Stimulated activated naive B cell treated with anti-CD40 and anti-IgM and Interleukin-4, amounts not matched to agents 10 μg/mL and 1 μg/mL and 100 μg/mL, for 72 hours (primary cell): ENCODE measurements at places on chromosomes 5 and 9.

- no peak for DNase-seq
Observed at GRCh38 chr9:133117271-133118178, 3.5 kb downstream of the RALGDS start.

DNA sequence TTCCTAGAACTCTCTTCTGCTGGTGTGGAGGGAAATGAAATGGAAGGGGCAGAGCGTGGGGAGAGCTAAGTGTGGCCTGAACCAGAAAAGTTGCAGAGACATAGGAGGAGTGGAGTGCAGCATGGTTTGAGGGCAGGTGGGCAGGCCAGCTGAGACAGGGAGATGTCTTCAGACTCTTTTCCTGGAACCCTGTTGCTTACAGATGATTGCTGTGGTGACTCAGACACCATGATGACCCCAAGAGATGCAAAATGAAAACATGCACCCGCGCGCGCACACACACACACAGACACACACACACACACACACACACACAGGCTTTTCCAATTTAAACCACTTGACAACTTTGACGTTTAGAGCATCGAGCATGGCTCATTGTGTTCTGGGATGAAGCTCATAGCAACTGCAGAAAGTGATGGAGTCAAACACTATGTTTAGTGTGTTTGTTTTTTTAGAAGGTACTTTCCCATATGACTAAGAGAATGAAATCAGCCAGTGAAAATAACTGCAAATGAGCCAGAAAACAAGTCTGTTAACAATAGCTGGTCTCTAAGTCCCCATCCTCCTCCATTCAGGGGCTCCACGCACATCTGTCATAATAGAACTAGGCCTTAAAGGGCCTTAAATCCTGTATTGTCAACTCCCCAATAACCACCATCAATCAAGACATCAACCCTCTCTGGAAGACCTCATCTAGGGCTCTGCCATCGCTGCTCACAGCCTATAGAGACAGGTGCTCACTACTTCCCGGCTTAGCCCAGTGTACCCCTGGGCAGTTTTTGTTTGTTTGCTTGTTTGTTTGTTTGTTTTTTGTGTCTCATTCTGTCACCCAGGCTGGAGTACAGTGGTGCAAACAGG, 9.6 kb downstream of the TMOD1 start:
- DNase-seq, result no peak

GRCh38 chr5:1173485-1174070, 27.8 kb upstream of the SLC6A19 start:
- no peak for DNase-seq

DNA sequence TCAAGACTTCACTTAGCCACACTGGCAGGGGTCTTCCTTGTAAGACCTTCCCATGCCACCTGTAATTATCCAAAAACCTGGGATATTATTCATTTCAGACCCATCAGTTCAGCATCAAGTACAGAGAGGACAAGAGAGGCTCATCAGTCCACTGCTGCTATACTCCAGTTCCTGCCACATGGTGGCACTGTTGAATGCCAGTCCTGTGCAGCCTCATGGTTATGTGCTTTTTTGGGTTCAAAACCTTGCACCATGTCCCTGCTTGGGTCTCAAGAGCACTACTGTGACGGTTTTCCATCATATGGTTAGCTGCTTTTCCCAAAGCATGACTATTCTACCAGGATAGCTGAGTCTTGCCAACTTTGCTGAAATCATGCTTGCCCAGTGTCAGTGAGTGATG, 8.5 kb downstream of the PTGS1 start:
- DNase-seq, result no peak

GRCh38 chr5:95445995-95446394, 54.8 kb downstream of the FAM81B start:
- DNase-seq, result no peak

GRCh38 chr9:20570087-20570486, 52.2 kb downstream of the MLLT3 start:
- no peak for DNase-seq

- DNase-seq, result no peak
Observed at GRCh38 chr9:22238809-22239684, 207.6 kb upstream of the DMRTA1 start.

DNA sequence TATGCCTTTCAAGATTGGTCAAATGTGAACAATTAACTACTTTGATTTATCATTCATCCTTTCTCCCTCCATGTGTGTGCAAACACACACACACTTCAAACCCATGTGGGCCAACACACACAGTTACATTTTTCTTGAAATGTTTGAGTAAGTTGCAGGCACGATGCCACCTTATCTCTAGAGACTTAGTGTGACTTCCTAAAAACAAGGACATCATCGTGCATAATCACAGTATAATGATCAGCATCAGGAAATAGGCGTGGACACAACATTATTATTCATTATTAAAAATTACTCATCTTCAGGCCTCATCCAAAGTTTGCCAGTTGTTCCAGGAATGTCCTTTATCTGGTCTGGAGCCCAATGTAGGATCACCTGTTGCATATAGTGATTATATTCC, 209.5 kb downstream of the GNA14 start:
- no peak for DNase-seq

DNA sequence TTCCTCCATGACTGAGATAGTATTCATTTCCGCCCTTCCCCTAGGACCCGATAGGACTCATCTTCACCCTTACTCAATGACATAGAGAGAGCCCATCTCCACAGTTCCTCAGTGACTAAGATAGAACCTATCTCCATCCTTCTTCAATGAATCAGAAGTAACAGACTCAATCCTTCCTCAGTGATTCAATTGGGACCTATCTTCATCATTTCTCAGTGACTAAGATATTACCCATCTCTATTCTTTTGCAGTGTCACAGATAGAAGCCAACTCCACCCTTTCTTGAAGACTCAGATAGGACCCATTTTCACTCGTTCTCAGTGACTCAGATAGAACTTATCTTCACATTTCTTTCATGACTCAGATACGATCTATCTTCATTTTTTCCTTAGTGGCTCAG, 164.6 kb downstream of the FBXO4 start:
- no peak for DNase-seq

- DNase-seq, result no peak
Observed at GRCh38 chr9:128145951-128146351, 3.3 kb upstream of the LCN2 start.

DNA sequence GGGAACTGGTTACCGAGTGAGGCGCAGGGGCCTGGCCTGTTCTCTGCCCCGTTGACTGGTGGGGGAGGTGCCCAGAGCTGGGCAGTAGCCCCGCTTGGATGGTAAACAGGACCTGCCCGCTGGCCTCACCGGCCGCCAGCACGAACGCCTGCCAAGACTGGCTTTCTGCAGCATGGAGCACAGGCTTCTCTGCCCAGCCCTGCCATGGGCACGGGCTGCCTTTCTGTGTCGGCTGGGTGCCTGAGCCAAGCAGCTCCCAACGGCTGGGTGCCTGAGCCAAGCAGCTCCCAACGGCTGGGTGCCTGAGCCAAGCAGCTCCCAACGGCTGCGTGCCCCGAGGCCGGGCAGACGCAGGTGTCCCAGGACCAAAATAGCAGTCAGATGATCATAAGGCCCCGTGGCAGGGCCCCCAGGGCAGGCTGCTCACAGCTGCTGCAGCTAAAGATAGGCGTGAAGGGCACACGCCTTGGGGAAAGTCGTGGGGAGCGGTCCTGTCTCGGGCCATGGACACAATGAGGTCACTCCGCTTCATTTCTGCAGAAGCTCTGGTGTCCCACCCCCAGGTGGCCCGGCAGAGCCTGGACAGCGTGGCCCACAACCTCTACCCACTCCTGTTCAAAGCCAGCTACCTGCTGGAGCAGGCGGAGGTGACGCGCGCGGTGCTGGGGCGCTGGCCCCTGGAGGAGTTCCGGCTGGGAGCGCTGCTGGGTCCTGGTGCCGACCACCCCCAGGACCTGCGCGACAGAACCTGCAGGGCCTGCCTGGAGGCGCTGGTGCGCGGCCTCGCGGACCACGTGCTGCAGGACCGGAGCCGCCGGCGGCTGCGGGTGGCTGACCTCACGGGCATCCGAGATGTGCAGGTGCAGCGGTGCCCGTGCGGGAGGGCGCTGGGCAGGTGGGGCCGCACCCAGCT, at the start of gene LRRC14B:
TSS of gene LRRC14B (plus strand) at position 460 of the 913 bp plus-strand sequence. CDS start at position 504, 44 bp downstream.
- no peak for DNase-seq

GRCh38 chr5:133900534-133901270, 67.7 kb downstream of the C5orf15 start:
- no peak for DNase-seq

DNA sequence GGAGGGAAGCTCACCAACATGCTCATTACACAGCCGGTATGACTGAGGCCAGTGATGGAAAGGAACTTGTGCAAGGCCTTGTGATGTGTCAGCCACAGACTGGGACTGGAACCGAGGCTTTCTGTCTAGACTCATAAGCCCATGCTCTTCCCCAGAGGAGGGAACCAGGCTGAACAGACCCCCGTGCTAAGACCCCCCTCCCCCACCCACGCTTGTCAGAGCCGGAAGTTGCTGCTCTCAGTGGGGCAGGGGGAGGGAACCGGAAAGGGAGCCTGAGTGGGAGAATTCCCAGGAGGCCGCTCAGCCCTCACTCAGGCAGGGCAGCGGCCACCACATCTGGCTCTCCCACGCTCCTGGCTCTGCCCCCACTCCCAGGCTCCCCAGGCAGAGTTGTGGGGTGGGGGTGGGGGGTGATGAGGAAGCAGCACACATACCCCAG, 4.1 kb upstream of the PDGFRB start:
- no peak for DNase-seq

DNA sequence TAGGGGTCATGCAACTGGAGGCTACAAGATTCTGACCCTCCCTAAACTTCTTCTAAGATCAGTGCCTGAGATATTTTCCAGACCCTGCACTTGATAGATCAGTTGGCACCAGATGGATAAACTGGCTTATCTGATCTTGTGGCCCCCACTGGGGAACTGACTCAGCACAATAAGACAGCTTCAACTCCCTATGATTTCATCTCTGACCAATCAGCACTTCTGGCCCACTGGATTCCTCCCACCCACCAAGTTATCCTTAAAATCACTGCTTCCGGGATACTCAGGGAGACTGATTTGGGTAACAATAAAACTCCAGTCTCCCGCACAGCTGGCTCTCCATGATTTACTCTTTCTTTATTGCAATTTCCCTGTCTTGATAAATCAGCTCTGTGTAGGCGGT, 2180.4 kb upstream of the WWC1 start:
- no peak for DNase-seq

- DNase-seq, result no peak
Observed at GRCh38 chr5:135829681-135830383, 4.6 kb upstream of the SLC25A48 start.

DNA sequence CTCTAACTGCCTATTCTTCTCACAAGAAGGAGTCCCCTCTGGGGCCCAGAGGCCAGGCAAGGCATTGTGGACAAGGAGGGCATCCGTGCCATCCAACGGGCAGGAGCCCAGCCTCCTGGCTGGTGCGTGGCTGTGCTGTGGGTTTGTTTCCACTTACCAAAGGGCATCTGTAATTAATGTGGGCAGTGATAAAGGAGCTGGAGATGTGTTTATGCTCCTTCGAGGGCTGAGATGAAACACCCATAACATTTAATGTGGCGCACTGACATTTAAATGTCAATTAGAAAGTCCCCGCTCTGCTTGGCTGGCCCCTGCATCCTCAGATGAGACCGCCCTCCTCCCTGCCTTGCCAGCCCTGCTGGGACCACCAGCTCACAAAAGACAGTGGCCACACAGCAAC, 57.1 kb downstream of the KCNIP1 start:
- no peak for DNase-seq

DNA sequence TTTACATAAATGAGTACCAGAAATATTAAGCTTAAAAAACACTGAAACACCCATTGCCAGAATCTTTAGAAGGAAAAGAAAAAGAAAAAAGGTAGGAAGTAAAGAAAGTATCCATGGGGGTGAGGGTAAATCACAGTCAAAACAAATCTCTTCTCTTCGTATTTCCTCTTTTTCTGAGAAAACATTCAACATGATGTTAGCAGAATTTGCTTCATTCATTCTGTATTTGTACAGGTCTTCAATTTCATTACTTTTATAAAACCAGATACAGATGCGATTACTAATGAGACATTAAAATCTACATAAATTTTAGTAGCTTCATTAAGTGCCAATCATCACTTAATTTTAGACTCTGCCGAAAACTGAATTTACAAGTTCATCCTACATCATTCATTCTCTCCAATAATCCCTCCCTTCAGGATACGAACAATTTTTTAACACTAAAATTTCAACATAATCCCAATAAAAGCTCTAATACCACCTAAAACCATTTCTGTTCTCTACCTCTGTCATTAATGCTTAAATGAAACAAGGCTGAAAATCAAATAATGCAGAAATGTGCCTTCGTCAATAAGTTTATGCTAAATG, 7.0 kb downstream of the NR3C1 start:
- DNase-seq, result no peak

DNA sequence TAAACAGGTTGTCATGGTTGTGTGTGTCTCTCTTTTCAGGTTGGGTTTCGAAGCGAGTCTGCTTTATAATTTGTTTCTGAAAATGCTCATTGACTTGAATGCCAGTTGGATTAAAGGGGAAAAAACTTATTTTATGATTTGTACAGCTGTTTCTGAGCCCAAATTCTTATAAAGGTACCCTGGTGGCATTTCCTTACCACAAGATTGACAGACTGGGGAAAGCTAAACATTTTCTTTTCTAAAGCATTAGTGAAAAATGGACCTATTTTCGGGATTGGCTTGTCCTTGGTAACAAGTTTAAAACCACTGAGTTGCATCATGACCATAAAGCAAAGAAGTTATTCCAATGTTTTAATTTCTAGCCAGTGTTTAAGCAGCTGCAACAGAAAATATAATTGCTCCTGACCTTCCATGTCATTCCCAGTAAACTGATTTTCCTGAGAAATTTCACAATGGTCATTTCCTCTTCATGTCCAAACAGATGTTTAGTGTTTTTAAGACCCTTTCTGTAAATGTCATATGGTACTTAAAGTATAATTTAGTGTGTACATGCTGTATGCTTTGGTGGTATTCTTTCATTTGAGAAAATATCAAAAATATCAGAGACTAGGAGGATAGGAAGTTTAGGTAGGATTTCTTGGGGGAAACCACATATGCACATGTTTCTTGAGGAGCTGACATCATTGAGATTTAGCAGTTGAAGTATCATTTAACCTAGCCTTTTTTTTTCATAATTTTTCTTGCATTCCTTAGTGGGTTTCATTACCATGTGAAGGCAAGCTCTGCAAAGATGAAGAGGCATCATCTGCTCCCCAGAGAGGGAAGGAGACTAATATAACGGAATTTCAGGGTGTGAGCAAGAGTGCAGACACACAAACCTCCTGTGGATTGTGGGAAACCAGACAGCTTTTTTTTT, 667.1 kb upstream of the RGMB start:
- DNase-seq, result no peak

GRCh38 chr9:101479338-101480030, 43.9 kb upstream of the ALDOB start:
- DNase-seq, result no peak
